ENCODE measurements at places on chromosomes 4 and X.

GRCh38 chrX:20271730-20272129 lies 5.0 kb upstream of the RPS6KA3 start:
- no peak for DNase-seq

DNA sequence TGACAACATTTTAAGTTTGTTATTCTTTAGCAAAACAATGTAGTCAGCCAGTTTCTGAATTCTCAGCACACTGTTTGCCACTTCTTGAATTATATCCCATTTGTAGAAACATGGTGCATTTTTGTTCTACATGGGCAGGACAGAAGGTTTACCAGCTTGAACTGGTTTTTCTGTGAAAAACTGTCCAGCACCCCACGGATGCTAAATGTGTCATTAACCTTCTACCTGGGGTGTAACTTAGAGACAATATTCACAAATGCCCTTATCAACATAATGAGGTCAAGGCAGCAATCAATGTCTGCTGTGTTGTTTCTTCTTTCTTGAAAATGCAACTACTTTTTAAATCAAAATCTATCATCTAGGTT lies 702.6 kb downstream of the CENPC start:
- DNase-seq, result no peak

GRCh38 chr4:86529436-86529835 lies 64.7 kb upstream of the PTPN13 start:
- no peak for DNase-seq

DNA sequence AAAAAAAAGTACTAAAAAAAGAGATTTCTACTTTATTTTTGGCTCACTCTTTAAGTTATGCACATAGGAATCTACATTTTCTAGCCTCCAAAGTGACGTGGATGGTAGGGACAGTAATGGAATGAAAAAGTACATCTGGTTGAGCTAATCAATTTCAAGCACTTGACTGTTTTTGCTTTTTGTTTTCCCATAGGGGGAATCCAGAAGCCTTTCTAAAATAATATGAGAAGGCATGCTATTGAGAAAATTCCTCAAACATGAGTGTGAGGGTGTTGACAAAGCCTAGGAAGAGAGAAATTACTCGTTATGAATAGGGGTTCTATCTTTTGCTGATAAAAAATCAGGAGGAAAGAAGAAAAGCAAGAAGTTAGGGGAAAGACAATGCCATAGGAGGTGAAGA lies 242.5 kb upstream of the PUDP start:
- no peak for DNase-seq

- no peak for DNase-seq
Observed at GRCh38 chrX:54301516-54301915, 56.3 kb downstream of the WNK3 start.

- no peak for DNase-seq
Observed at GRCh38 chr4:171857302-171858012, 44.3 kb downstream of the GALNTL6 start.

DNA sequence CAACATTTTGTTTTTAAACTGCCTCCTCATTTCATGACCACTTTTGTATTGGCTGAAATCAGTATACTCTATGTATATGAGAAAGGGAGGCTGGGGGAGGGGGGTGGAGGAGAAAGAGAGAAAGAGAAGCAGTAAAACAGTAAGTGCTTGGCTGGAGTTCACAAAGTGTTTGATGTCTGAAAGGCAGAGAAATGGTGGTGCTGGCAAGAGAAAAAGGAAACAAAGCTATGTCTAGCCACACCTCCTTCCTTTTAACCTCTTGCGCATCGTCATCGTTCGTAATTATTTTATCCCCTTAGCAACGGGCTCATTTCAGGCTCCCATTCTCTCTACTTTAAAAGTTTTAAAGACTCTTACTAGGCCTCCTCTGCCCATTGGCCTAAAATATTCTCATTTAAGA lies 25.6 kb downstream of the RPA4 start:
- peak; percentile 1 for DNase-seq

GRCh38 chr4:53780736-53781400 lies 189.6 kb upstream of the LNX1 start:
- no peak for DNase-seq

- no peak for DNase-seq
Observed at GRCh38 chr4:109199585-109199984, 102.9 kb downstream of the COL25A1 start.

DNA sequence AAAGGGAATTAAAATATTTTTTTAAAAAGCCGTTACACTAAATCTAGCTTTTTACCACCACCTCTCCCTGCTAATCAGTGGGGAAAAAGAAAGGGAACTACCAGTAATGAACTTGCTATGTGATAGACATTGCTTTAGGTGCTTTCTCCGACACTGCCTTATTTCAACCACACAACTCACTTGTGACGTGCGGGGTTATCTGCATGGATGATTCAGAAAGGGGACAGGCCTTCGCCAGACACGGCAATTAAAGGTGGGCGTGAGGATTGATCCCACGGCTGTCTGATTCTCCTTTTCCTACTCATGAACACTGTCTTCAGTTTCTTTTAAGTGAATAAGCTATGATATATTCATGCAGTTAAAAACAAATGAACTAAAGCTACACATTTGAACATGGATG lies 882 bp upstream of the CXCR3 start:
- DNase-seq, result no peak

DNA sequence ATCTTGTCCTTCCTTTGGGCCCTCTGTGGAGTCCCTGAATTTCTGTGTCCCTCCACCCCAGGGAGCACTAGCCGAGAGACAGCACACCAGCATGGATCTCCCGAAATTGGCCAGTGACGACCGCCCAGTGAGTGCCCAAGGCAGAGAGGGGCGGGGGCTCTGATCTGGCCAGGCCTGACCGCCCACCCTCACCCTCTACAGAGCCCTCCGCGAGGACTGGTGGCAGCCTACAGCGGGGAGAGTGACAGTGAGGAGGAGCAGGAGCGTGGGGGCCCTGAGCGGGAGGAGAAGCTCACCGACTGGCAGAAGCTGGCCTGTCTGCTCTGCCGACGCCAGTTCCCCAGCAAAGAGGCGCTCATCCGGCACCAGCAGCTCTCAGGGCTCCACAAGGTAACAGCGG lies 8.4 kb upstream of the UBA1 start:
- no peak for DNase-seq

DNA sequence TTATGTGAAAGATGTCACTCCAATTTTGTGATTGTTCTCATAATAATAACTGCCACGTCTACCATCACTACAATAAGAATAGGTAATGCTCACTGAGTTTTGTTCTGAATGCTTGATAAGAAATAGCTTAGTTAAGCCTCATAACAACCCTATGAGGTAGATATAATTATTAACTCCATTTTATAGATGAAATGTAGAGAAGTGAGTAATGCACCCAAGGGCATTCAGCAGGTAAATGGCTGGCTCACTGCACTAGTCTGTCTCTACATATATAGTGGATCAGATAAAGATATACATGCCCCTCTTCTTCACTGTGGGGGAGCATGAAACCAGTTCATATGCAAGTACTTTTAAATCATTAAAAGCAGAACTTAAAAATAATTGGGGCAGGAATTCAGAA lies 65.8 kb upstream of the SLC4A4 start:
- no peak for DNase-seq

DNA sequence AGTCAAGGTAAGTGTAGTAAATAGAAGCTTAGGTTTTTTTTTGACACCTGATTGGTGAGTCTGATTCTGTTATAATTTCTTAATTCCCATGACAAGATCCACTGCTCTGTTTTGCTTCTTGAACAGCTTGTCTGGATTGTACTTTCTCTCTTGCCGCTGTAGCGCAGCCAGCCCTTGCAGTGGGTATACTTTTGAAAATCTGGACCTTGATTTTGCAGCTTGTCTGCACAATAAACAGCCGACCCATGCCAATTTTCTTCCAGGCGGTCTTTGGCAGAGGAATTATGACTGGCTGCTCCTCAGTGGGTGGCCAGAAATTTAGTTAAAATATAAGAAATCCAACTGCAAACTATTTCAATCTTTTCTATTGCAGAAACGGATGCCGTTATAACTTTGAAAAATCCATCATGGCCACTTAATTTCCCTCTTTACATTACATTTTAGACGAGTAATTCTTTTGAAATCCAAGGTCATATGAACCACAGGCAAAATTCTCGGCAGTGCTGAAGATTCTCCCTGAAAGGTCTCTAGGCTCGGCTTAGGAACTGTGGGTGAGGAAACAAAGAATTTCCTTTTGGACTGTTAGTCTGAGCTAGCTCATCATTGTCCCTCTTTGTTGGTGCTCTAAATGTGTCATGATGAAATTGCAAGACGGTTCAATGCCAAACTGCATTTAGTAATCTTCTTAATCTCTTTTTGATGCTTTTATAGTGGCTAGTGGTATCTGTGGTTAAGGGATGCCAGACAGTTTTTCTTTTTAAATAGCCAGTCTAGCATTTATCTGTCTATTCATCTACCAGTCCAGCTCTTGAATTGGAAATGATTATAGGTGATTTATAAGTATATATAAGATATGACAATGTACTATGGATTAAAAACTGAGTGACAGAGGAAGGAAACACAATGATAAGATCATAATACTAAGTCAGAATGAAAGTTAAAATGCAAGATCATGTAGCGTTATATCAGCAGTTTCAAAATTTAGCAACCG lies 31.5 kb upstream of the PTTG2 start:
- DNase-seq, result no peak

DNA sequence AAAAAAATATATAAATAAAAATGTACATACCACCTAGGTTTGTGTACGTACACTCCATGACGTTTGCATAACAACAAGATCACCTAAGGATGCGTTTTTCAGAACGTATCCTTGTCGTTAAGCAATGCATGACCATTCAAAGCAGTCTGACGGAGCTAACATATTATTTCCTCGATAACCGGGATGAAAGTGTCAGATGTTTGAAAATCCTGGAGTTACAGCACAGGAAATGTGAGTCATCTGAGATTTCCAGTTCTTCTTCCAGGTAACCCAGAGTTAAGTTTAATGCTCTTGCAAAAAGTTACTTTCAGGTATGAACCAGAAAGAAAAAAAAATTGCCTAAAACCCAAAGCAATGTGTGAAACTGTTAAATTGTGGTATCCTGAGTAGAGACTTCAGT lies 107.9 kb downstream of the LDB2 start:
- no peak for DNase-seq

DNA sequence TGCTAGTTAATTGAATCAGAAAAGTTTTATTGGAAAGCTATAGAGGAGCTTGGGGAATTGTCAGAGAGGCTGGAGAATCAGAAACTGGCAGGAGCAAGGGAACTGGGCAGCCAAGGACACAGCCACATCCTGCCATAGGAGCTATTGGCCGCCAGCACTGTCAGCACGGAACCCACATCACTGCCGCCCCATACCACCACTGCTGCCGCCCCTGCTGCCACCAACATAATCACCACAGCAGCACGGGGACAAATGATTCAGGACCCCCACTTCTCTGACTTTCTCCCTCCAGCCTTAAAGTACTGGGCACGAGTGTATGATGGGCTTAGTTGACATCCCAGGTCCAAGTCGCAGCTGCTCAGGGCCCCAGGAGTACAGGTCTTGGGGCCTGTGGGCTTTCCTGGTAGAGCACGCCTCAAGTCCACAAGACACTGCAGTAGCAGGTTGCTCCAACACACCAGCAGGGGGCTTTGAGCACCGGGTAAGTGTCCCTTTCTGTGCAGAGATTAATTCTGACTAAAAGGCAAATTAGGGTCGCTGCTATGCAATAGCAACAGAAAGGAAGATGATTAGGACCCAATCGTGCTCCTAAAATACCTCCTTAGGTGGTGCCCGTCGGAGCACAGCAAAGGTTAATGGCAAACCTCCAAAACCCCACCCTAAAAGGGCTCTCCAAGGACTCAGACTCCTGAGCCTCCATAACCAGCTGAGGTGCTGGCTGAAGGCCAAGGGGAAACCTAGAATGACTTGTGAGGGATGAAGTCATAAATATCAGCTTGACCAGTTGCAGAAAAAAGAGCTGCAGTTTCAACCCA lies 6.9 kb downstream of the PJA1 start:
- DNase-seq, result peak; percentile 62

DNA sequence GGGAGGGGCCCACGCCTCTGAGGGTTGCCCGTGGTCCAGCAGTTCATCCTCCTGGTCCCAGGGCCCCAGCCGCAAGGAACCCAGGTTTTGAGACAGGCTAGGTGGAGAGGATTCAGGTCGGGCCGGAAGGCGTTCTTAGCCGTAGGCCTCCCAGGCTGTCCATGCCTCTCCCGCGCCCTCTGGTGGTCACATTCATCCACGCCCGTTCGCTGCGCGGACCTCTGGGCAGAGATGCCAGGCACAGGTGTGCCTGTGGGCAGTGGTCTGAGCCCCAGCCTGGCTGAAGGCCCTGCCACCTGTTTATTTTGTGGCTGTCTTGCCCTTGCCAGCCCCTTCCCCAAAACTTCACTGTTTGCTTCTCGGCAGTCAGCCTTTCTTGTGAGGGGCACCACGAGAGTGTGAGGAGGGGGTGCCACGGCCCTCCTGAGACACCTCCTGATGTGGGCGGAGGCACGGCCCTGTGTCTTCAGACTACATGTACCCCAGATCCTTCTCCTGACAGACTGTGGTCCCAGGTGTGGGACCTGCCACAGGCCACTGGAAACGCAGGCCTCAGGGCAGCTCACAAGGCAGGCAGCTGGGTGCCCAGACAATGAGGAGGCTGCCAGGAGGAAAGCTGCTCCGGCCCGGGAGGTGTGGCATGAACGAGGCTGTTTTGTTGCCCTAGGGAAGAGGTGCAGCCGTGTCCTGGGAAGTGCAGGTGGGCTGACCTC lies 5.0 kb downstream of the UVSSA start:
- DNase-seq, result peak; percentile 78

- DNase-seq, result peak; percentile 42
Observed at GRCh38 chr4:45036677-45037076, 310.3 kb upstream of the GNPDA2 start.
